ENCODE measurements at places on chromosomes 1 and 21. TPM values are rescaled to one million over a fixed set of nuclear protein-coding genes. Genes with fewer than 3 reads are reported as not detected.

GRCh38 chr1:60281360-60281932 lies 207.9 kb upstream of the C1orf87 start:
- no peak overlapping the region for H3K27ac ChIP-seq
- H3K36me3 ChIP-seq = no peaks in the 10 kb centered on the region
- no peaks in the 10 kb centered on the region for H3K4me1 ChIP-seq
- H3K4me3 ChIP-seq = no peak overlapping the region
- peak; percentile 77 for DNase-seq

DNA sequence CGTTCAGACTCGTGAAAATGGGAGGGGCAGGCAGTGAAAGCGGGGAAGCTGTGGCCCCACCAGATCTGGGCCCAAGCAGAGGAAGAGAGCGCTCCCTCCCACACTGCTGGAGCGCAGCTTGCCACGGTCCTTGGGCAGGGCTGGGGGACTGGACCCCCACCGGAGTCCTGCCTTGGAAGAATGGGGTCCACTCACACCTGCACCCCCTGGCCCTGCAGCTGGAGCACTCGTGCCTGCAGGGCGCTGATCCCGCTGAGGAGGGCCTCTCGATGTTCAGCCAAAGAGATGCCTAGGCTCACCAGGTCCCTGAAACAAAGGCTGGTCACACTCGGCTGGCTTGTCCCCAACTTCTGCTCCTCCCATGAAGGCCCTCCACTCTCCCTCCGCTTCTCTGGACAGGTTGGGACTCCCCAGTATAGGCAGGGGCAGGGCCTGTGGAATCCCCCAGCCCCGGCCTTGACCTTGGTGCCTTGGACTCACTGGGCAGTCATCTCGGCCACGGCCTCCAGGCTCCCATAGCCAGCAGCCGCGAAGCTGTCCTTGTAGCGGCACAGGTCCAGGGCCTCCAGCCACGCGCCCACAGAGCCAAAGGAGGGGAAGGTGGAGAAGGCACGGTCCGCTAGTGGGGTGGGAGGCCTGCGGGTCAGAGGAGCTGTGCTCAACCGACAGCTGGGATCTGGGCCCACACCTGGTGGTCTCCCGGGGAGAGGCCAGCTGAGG lies 26.0 kb downstream of the CDCA8 start:
- H3K36me3 ChIP-seq = no peaks in the 10 kb centered on the region
- no peaks in the 10 kb centered on the region for H3K27me3 ChIP-seq
- no peak for DNase-seq
- no peaks in the 10 kb centered on the region for H3K4me1 ChIP-seq
- no peak overlapping the region for H3K4me3 ChIP-seq

- no peak for DNase-seq
- H3K4me1 ChIP-seq = no peaks in the 10 kb centered on the region
- no peak overlapping the region for H3K27ac ChIP-seq
- H3K27me3 ChIP-seq = no peaks in the 10 kb centered on the region
Measured at GRCh38 chr21:32316361-32317215, 17.9 kb downstream of the MRAP start.

DNA sequence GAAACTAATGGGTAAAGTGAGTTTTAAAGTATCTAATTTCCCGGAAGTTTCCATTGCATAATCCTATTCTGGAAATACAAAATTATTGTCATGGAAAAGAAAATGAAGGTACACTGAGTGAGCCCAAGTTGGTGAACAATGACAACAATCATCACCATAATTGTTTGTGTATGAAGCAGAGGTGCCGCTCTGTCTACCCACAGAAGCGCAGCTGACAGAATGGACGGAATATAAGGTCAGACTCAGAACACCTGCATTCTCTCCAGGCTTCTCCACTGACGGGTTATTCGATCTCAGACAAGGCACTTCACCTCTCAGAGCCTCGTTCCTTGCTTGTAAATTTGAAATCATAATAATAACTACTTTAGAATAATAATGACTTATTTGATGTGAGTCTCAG lies 99.1 kb upstream of the NGF start:
- peaks cover under 1% of the 10 kb centered on the region for H3K4me1 ChIP-seq
- no peaks in the 10 kb centered on the region for H3K36me3 ChIP-seq
- no peak for DNase-seq

GRCh38 chr1:15727424-15727823 lies 8.6 kb upstream of the SLC25A34 start:
- no peaks in the 10 kb centered on the region for H3K27me3 ChIP-seq
- H3K4me3 ChIP-seq = no peak overlapping the region
- peaks cover 17% of the 10 kb centered on the region for H3K4me1 ChIP-seq
- DNase-seq = no peak
- H3K27ac ChIP-seq = peak overlapping the region; percentile 35
- H3K36me3 ChIP-seq = peaks cover 96% of the 10 kb centered on the region

- peaks cover 26% of the 10 kb centered on the region for H3K4me1 ChIP-seq
- peak overlapping the region; percentile 37 for H3K27ac ChIP-seq
- DNase-seq = no peak
- H3K36me3 ChIP-seq = no peaks in the 10 kb centered on the region
- no peak overlapping the region for H3K4me3 ChIP-seq
Measured at GRCh38 chr1:93708734-93709481, 27.3 kb upstream of the BCAR3 start.

DNA sequence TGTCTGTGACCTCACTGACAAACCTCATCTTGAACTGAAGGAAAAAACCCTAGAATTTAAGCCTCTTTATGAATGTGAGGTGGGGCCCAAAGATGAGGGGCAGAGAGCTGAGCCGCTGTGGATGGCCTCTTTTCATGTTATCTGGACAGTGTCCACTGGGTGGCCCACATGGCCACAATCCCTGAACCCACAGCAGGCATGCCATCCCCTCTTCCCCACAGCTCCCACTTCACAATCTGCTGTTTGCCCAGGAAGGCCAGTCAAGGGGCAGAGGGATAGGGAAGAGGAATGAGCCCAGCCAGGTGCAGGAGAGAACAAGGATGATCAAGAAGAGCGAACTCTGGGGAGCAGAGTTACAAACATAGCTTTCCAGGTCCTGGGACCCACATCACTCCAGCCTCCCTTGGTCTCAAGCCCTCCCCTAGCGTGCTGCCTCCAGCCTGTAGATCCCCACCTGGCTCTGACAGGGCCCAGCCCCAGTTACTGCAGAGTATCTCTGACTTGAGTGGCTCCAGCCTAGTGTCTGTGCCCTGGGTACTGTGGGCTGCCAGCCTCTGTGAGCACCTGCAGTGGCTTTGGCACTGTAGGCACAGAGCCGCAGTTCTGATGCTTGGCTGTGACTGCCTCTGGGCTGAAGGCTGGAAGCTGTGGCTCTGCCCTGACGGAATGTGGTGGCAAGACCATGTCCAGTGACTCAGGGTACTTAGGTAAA lies 1.9 kb upstream of the SLFNL1 start:
- no peak overlapping the region for H3K27ac ChIP-seq
- H3K36me3 ChIP-seq = peaks cover 28% of the 10 kb centered on the region
- no peak for DNase-seq
- H3K4me1 ChIP-seq = peaks cover 13% of the 10 kb centered on the region

DNA sequence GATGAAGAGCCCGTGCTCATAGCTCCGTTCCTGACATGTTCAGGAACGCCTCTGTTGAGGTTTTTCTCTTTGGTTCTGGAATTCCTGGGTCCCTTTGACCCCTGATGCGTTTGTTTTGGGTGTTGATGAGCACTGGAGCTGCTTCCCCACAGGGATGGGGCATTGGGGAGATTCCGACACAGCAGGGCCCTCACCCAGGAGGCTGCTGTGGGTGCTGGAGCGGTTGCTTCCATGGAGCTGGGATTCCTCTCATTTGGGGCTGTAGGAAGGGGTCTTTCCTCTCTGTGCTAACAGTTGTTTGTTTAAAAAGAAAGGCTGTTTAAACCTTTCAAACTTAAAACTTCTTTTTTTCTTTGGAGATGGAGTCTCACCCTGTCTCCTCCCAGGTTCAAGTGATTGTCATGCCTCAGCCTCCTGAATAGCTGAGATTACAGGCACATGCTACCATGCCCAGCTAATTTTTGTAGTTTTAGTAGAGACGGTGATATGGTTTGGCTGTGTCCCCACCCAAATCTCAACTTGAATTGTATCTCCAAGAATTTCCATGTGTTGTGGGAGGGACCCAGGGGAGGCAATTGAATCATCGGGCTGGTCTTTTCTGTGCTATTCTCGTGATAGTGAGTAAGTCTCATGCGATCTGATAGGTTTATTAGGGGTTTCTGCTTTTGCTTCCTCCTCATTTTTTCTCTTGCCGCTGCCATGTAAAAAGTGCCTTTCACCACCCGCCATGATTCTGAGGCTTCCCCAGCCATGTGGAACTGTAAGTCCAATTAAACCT lies 48.9 kb downstream of the SKI start:
- H3K4me1 ChIP-seq = peaks cover 80% of the 10 kb centered on the region
- H3K4me3 ChIP-seq = no peak overlapping the region
- H3K27me3 ChIP-seq = no peaks in the 10 kb centered on the region

DNA sequence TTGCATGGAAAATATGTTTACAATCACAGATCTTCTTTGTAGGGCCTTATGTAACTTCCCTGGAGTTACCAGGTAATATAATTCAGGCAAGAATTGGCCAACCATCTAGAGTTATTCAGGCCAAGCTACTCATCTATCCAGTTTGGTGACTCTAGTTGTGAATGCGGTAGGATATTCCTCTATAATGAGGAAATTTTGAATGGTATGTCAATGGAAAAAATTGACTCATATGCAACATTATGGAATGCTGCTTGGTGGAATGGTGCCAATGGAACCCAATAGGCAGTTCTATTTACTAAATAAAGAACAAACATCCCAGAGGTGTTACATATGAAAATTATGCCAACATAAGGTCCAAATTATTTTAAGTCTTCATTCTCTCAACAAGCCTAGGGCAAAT lies 5.6 kb upstream of the TNFSF18 start:
- H3K27ac ChIP-seq = no peak overlapping the region
- H3K27me3 ChIP-seq = no peaks in the 10 kb centered on the region
- no peaks in the 10 kb centered on the region for H3K36me3 ChIP-seq
- DNase-seq = no peak

DNA sequence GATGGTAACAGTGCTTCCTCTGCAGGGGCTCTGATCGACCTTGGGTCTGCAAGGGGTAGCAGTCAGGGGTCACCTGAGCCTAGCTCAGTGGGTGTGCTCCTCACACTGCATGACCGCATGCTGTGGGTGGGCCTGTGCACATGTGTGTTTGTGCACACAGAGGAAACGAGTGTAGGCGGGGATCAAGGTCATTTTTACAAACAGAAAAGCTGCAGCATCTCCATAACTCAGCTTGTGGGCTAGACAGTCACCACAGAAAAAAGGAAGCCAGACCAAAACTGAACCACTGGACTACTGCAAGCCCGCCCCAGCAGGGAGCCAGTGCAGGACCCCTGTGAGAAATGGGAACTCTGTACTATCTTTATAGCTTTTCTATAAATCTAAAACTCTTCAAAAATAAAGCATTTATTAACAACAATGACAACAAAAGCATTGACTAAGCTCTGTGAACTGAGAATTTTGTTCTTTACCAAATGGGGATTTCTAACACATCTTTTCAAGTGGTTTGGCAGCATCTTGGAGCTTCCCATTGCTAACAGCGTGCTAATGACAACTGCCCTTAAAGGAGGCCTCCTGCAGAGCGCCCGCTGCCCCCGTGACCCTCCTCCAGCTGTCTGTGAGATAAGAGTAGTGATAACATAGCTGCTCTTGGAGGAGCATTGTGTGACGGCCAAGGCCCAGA lies 19.9 kb upstream of the NEK2 start:
- H3K27ac ChIP-seq = no peak overlapping the region
- no peaks in the 10 kb centered on the region for H3K27me3 ChIP-seq
- no peaks in the 10 kb centered on the region for H3K36me3 ChIP-seq
- H3K4me1 ChIP-seq = no peaks in the 10 kb centered on the region
- DNase-seq = no peak

DNA sequence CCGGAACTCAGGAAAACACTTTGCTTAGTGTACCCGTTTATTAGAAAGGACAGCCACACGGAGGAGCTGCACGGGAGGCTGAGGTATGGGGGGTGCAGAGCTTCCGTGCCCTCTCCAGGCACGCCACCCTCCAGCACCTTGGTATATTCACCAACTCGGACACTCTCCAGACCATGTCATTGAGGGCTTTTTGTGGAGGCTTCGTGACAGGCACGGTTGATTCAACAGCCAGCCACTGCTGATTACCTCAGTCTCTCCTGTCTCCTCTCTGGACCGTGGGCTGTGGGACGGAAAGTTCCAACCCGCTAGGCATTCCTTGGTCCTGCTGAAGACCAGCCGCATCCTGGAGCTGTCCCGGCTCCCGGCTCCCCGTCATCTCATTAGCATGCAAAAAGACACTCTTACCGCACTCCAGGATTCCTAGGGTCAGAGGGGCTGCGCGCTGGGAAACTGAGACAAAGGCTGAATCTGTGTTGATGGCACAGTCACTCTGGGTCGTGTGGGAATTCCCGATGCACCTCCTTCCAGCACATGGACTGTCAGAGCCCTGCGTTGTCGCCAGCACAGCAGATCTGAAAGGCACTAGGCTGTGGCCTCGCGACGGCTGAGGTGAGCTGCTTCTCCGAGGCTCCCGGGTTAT lies 65.6 kb downstream of the PRKCZ start:
- no peak overlapping the region for H3K4me3 ChIP-seq
- no peak for DNase-seq
- H3K27me3 ChIP-seq = no peaks in the 10 kb centered on the region
- no peaks in the 10 kb centered on the region for H3K36me3 ChIP-seq
- H3K4me1 ChIP-seq = no peaks in the 10 kb centered on the region

- no peaks in the 10 kb centered on the region for H3K27me3 ChIP-seq
- no peak for DNase-seq
- H3K4me1 ChIP-seq = no peaks in the 10 kb centered on the region
- H3K36me3 ChIP-seq = no peaks in the 10 kb centered on the region
Measured at GRCh38 chr21:29626801-29627470, 312.9 kb downstream of the GRIK1 start.

The NFASC gene
- 38.5 TPM for total RNA-seq

The FAM76A gene
- 9.8 TPM for total RNA-seq

The IL10 gene
- total RNA-seq = 3.1 TPM

The MAP1LC3C gene
- total RNA-seq = not detected

All from right atrium auricular region (tissue), 2 donors.